ENCODE measurements at places on chromosomes 5 and 9.

DNA sequence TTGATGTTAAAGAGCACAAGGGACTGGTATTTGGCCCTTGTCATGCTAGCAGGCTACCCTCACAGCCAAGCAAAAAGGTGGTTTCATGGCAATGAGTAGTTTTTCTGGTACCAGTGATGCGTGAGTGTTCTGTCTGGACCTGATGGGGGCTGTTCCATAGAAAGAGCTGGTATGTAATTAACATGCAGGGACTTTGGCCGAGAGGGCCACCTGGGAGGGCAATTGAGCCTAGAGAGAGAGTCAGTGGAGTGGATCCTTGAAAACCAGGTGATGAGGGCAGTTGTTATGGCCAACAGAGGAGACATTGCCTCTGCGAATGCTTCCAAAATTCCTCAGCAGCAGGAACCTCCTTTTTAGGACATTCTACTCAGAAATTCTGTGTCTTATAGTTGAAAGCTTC, 383.3 kb downstream of the PSAT1 start:
- no peak for DNase-seq

DNA sequence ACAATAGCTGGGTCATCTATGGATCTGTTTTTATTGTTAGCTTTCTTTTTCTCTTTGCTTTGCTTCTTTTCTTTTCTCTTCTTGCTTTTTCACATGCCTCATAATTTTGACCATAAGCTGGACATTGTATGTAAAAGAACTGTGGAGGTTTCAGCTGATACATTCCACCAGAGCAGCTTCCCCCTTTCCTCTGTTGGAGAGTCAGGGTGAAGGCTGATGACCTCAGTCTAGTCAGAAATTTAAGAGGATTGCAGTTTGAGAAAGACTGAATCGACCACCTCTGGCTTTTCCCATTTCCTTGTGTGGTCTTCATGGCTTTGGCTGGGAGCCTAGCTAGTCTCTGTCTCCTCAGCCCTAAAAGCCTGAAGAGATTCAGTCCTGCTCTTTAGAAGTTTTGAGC, 42.0 kb downstream of the KCNIP1 start:
- DNase-seq = no peak

GRCh38 chr9:116334546-116335150, 181.1 kb downstream of the PAPPA start:
- DNase-seq = peak; percentile 77

GRCh38 chr5:172144291-172144815, 43.7 kb downstream of the STK10 start:
- DNase-seq = no peak

DNA sequence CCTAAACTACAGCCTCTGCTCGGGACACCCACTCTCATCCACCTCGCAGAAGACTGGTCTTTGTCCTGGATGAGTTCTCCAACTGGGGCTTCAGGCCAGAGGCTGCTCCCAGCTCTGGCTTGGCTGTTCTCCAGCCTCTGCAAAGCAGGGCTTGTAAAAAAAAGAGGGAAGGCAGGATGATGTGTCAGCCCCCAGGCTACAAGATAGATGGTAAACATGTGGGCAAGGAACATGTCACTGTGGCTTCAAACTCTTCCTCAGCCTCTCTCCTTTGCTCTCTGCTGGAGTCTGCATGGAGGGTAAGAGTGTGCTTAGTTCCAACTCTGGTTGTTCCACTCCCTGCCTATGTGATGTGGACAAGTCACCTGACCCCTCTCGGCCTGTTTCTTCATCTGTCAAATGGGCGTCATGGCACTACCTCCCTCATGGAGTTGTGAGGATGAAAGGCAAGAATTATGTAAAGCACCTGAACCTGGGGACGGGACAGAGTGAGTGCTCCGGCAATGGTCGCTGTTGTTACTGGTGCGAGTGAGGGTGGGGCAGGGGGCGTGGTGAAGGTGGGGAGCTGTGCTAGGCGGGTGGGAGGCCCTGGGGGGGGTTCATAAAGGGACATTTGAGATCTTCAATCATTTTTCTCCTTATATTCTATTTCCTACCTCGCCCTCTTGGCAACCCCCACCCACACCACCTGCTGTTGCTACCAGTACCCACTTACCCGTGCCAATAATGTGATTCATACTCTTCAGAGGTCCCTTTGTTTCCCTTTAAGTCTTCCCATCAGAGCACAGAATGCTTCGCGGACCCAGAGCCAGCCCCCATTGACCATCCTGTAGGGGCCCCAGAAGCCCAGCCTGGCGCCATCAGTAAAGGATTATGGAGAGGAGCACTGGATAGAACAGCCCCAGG, 6.8 kb upstream of the ZNF79 start:
- DNase-seq = no peak

- no peak for DNase-seq
Observed at GRCh38 chr5:164772122-164772521, 1266.7 kb downstream of the MAT2B start.

DNA sequence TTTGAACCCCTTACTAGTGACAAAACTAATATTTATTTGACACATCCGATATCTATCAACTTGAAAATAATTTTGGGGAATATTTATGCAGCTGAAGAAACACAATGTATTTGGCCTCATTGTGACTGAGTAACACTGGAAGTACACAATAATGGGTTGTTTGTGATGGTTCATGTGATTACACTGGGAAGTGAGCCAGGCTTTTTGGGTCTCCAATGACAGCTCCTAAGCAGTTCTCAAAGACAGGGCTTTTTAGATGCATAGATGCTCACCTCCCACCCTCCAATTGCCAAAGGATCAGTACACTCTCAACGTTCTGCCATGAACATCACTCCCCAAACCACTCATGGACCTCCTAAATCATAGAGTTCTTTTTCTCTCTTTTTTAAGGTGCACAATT, 170.0 kb downstream of the SLC24A2 start:
- no peak for DNase-seq

DNA sequence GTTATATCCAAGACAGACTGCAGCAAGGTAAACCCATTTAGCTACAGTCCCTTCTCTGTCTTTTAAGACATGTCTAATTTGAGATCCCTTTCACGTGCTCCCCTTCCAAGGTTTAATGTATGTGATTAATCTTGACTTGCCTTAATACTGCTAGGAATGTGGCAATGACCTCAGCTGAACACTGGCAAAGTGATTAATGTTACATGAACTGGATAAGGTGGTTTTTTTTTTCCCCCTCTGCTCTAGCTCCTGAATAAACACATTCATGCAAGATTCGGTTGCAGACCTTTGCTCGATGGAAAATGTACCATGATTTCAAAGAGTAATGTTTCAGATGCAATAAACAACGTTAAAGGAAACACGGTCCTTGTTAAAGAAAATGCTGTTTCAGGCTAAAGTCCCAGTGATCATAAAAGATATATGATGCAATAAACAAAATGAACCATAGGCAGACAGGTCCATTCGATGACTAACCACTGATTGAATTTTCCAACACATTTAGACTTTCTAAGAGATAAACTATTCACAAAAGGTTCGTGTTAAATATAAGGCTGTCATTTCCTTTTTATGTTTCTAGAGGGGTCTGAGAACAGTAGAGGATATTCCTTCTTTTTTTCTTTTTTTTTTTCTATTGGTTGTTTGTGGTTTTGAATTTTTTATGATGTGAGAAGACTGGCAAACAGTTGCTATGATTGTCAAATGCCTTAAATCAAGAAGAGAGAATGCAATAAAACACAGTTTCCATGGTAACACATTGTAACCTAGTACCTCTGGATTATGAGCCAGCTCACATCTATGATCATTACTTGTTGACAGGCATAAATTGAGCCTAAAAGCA, 44.7 kb upstream of the ZNF608 start:
- DNase-seq = no peak

DNA sequence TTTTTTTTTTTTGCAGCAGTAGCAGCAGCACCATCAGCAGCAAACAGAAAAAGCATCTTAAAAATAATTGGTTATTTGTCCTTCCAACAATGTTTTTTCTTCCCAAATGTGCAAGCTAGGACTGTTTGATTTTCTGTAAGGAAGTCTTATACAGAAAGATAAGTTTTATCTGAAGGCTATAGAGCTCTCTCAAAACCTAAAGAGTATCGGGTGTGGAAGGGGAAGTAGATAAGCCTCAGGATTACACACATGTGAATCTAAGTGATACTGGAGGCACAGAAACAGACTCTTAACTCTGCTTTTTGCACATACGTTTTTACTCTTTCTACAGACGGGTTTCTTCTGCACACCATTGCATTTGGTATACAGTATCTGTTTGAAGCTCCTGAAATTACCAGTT, 184.4 kb upstream of the FTMT start:
- no peak for DNase-seq

DNA sequence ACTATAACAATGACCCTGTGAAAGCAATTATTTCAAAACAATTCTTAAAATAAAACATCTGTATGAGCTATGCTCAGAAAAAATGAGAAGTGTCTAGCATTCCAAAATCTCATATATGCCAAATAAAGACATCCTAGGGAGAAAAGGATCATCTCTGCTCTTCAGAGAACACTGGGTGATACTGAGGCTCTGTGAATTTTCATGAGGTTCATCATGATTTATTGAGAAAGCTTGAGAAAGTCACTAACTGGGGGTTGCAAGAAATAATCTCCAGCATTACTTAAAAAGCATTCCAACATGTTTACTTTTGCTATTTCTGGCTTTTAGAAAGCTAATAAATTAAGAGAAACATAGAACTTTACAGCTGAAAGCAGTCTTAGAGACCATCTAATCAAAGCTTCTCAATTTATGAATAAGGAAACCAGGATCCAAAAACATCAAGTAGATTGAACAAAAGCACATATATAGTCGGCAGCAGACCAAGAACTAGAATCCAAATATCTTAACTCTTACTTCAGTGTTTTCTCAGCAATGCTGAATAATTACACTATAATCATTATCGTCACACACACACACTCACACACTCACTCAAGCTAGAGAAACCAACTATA, 372.8 kb downstream of the NR2F1-AS1 start:
- DNase-seq = no peak

GRCh38 chr5:157519579-157520253, 55.9 kb downstream of the ADAM19 start:
- no peak for DNase-seq

- DNase-seq = no peak
Observed at GRCh38 chr5:131647048-131647769, 12.2 kb upstream of the RAPGEF6 start.

GRCh38 chr9:82410306-82410705, 421.7 kb downstream of the SPATA31D1 start:
- no peak for DNase-seq

DNA sequence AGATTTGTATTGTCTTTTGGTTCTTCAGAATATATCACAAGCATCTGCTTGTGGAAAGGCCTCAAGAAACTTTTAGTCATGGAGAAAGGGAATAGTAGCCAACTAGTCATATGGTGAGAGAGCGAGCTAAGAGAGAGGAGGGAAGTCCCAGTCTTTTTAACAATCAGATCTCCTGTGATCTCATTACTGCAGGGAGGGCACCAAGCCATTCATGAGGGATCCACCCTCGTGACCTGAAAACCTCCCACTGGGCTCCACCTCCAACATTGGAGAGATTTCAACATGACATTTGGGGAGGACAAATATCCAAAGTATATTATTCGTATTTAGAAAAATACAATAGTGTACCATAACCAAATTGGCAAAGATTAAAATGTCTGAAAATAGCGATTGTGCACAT, 99.0 kb downstream of the GABRA1 start:
- no peak for DNase-seq

DNA sequence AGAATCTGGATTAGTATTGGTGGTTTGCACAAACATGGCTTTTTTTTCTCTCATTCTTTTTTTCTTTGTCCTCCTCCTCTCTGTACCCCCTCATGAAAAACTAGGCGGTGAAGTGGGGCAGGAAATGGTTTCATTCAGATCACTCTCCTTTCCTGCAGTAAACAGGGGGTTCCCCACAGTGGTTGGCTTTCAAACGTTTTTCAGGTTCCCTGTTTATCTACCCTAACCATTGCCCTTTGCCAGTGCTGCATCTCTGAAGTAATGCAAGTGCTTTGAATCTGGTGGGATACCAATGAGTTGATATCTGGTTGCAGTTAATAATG, 29.8 kb downstream of the NR4A3 start:
- DNase-seq = no peak

DNA sequence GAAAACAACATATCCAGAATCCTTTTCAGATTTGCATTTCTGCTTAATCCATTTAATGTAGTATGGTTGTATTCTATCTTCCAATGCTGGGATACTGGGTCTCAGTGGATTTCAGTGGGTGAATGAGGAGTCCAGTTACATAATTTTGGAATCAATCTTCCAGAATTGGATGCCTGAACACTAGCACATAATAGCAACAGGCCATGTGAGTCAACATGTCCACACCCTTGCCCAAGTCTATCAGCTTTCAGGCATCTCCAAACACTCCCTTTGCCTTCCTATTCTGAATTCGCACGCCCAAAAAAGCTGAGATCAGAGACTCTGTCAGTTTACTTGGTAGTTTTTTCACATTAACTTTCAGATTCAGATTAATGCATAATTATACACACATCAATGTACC, 202.6 kb downstream of the TSSK1B start:
- DNase-seq = no peak

- peak; percentile 84 for DNase-seq
Observed at GRCh38 chr9:137236238-137236935, 4.7 kb upstream of the TUBB4B start.

GRCh38 chr5:152804179-152804578, 399.1 kb upstream of the NMUR2 start:
- no peak for DNase-seq

GRCh38 chr5:42399702-42400101, 23.5 kb upstream of the GHR start:
- DNase-seq = no peak

GRCh38 chr9:135791431-135792267, 89.7 kb downstream of the KCNT1 start:
- no peak for DNase-seq

GRCh38 chr5:141392429-141393198, at the start of gene PCDHGA8:
TSS of gene PCDHGA8 (plus strand) at chr5:141392633. CDS start at chr5:141392814, 181 bp downstream.
- no peak for DNase-seq

GRCh38 chr9:35730486-35730854, 1.5 kb downstream of the TLN1 start:
- no peak for DNase-seq

GRCh38 chr9:116154976-116155697, 1.5 kb downstream of the PAPPA start:
- DNase-seq = no peak
